T47D (cell line): ENCODE measurements at places on chromosomes 3 and 15.
A peak's percentile ranks its signal among the peaks of the same experiment; 100 is the strongest.

DNA sequence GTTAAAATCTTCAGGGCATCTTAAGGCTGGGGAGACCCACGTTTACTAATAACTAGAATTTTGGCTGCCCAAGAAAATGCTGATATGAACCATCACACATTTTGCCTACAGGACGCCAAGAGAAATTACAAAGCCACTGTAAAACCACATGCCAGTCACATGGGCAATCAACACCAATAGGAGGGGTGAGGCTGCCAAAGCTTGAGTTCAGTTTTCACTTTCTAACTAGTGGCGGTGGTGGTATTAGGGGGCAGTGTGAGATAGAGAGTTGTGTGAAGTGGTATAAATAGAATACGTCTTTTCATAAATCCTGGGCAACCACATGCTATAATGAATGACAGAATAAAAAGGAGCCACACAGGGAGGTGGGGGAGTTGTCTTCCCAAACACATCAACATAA is 147.3 kb downstream of the WNT5A start:
- no peak for DNase-seq

DNA sequence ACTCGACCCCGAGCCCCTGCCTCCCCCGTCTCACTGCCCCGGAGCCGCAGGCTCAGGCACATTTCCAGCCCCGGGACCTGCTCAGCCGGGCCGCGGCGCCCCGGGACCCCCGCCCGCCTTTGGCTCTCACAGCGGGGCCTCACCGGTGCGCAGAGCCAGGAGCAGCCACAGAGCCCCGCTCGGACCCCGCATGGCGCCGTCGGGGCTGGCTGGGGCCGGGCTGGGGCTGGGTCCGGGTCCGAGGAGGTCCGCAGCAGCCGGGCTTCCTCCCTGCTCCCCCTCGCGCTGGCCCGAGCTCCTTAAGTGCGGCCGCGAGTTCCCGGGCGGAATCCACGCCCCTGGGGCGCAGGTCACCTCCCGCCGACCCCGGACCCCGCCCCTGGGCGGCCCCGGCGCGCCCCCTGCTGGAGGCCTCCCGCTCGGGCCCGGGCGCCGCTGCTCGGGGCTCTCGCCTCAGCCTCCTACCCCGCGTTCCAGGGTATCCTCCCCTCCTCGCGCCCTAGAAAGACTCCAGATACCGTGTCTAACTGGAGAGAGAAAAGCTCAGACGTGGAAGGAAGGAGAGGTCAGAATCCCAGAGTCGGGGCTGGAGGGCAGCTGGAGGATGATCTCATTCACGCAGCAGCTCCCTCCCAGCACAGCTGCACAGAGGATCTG is at the start of gene MELTF:
MELTF (minus strand) TSS at position 307 of the 657 bp plus-strand sequence; CDS start at position 192, 115 bp downstream.
- peak; percentile 99 for DNase-seq

- no peak for DNase-seq
These were observed 124.9 kb downstream of the FBN1 start for GRCh38 chr15:48520376-48521155.

- DNase-seq = no peak
These were observed 112.4 kb upstream of the SPATA16 start for GRCh38 chr3:173253471-173253870.

GRCh38 chr15:99343881-99344551 is 92.7 kb downstream of the LRRC28 start:
- DNase-seq = no peak

- DNase-seq = no peak
These were observed 761.3 kb downstream of the AGBL1 start for GRCh38 chr15:86840996-86841395.

- no peak for DNase-seq
These were observed 26.3 kb downstream of the SYNPR start for GRCh38 chr3:63304421-63304820.

DNA sequence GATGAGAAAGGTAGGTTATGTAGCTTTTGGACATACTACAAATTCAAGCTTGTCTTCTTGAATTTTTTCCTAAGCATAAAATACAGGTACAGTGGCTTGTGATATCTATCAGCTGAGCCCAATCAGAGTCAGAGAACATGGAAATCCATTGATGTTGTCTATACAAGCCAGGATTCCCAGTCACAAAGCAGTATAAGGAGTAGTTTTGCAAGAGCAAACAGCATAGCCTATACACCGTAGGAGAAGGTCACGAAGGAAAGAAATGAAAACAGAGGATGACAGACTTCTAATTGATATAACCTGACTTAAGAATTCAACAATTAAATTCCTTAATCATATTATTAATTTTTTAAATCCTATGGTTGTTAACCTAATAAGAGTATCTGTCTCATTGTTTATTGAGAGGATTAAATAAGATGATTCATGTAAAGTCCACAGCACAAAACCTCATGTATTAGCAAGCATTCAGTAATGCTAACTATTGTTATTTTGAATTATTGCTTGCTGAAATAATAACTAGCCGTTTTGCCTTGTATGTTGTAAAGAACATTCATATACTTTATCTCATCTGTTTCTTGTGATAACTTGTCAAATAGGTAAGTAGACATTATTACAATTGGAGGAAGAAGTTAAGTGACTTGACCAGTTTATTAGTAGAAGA is 276.6 kb upstream of the ZPLD1 start:
- no peak for DNase-seq

GRCh38 chr3:69856965-69857705 is 117.9 kb downstream of the MITF start:
- DNase-seq = no peak

DNA sequence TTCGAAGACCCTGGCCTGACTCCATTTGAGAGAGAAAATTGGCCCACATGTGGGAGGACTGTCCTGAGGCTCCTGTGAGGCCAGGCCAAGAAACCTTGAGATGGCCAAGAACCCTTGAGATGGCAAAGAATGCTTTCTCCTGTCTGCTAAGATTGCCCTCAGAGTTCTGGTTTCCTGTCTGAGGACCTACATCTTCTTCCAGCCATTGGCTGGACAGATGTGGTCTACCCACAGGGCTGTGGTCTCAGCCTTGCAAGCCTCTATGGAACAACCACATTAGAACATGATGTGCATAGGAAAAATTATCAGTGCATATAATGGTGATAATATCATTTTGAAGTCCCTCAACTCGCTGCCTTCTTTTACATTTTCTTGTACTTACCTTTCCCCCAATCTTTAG is 10.8 kb upstream of the RASA2 start:
- DNase-seq = no peak

DNA sequence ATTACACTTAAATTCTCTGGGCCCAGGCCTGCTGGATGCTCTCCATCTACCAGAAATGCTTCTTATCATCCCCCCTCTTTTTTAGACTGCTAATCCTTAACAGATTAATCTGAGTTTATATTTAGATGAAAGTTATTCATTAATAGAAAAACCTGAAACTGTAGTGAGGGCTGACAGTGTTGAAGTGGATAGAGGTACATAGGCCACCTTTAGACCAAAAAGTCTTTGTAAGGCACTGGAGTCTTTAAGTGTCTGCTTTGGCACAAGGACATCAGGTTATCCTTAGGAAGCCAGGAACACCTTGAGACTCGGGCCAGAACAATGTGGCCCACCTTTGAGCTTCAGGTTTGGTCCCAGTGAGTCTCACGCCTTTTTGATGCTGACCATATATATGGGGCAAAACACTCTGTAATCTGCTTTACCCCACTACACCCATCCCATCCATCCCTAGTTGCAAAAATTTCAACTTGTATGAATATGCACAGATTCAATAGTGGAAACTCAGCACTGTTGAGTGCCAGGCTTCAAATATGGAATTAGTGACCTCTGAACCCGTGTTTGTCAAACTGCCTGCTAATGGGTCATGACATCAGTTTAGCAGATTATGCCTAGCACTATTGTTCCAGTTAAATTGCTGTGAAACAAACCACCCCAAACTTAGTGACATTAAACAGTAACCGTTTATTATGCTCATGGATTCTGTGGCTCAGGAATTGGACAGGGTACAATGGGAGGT is 44.0 kb downstream of the PDE8A start:
- no peak for DNase-seq

- no peak for DNase-seq
These were observed 6.2 kb upstream of the ZNF148 start for GRCh38 chr3:125381314-125381713.

DNA sequence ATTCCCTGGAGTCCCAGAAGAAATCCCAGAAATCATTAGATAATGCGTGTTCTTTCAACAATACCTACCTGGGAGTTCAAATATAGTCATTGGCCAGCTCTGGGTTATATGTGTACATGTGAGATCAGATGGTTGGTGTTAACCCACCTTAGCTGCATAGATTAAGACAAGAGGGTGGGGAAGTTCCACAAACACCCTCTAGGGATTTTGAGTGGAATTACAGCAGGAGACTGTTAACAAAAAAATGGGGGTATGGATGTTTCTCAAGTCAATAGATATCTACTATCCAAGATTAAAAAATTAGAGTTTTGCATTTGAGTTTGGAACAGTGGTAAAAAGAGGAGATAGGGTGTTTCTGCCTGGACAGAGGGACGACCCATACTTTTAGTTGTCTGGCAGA is 282.5 kb upstream of the CNTN3 start:
- no peak for DNase-seq

DNA sequence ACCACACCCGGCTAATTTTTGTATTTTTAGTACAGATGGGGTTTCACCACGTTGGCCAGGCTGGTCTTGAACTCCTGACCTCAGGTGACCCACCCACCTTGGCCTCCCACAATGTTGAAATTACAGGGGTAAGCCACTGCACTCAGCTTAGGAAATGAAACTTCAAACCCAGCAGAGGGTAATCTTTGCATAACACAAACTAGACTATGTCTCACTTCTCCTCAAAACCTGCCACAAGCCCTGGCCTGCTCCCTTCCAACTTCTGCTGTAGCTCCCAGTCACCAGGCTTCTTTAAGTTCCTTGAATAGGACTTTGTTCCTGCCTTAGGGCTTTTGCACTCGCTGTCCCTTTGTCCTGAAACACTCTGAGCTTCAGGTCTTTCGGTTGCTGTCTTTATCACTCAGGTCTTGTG is 39.2 kb upstream of the SEMA4B start:
- DNase-seq = peak; percentile 50

DNA sequence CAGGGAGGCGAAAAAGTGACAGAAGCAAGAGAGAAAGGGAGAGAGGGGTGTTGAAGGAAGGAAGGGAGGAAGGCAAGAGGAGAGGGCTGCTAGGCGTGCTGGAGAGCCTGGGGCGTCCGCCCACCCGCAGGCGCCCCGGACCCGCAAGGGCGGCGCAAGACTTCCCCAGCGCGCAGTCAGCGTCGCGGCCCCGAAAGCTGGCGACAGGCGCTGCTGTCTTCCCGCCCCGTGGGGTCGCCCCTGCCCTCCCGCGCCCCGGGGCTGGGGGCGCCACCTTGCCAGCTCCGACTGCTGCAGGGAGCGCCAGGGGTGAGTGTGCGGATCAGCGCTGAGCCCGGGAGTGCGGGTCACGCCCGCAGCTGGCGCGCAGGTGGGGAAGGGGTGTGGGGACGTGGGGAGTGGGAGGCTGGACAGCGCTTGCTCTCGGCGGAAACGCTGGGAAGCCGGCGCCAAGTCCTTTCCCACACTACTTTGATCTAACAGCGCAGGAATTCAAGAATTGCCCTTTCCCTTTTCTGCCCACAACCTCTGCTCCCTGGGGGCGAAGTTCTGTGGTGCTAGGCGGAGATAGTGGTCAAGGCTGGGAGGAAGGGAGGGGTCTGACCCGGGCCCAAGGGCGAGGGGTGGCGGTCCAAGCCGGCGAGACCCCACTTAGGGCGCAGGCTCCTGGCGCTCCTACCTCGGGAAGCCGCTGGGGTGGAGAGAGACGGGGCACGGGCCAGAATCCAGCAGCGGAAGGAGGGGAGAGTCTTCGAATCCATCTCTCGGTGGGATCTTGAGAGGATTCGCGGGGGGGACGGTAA is 266.1 kb downstream of the CGGBP1 start:
- no peak for DNase-seq

DNA sequence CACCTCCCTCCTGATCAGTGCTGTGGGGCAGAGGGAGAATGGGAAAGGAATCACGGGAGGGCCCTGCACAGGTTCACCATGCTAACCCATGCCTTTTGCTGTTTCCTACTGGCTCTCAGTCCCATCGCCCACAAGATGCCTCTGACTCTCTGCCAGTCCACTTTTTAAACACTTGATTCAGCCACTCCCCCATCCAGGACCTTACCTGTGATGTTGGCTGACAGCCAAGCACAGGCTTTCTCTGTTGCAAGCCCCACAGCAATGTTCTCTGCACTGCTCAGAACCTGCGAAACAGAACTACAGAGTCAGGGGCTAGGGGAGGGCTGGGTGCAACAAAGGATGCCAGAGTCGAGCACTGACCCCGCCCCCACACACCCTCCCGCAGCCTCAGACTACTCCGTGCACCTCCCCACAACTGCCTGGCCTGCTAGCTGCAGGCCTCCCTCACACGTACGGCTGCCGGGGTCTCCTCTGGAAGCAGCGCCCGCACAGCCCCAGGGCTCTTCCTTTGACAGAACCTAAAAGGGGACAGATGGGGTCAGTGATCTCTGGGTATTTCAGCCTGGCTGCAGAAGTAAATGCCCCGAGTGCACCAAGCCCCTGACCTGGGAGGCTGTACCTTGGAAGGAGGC is 9.1 kb downstream of the CDAN1 start:
- no peak for DNase-seq

- no peak for DNase-seq
These were observed 32.1 kb upstream of the BCL2L10 start for GRCh38 chr15:52144656-52145178.

GRCh38 chr3:158360756-158361448 is 210.1 kb upstream of the MLF1 start:
- no peak for DNase-seq

- DNase-seq = no peak
These were observed 48.2 kb upstream of the PHLDB2 start for GRCh38 chr3:111810909-111811308.

GRCh38 chr3:83715307-83715706 is 1243.5 kb upstream of the CADM2 start:
- no peak for DNase-seq

DNA sequence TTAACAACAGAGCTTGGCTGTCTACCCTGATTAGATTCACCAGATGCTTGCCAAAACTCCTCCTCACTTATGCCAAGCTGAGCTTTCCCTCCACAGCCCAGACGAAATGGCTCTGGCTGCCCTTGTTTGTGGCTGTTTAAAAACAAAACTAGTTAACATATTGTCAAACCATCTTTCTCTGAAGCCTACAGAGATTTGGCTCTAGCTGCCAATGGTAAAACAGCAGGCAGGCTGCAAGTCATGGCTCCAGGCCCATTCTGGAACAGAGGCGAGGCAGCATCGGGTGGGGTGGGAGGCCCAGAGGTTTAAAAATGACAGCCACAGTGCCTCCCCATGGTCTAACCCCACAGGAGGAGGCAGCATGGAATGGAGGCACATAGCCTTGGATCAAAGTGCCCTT is 75.9 kb downstream of the SCN5A start:
- no peak for DNase-seq

DNA sequence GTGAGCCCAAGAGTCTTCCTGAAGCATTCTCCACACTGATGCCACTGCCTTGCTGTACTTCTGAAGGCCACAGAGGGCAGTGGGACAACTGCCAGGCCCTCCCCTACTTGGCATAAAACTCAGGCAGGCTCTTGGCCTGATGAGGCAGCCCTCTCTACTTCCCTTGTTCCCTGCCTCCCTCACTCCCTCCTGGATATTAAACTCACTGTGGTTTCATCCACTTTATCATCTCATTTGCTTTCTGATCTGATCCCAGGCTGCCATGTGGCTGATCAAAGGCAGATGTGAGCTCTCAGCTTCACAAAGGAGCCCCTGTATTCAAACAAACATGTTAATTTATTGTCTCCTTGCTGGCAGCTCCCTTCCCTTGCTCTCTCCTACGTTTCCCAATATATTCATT is 533.5 kb downstream of the IGSF11 start:
- DNase-seq = no peak
